ENCODE measurements at places on chromosomes 12 and 14.
A peak's percentile ranks its signal among the peaks of the same experiment; 100 is the strongest.

DNA sequence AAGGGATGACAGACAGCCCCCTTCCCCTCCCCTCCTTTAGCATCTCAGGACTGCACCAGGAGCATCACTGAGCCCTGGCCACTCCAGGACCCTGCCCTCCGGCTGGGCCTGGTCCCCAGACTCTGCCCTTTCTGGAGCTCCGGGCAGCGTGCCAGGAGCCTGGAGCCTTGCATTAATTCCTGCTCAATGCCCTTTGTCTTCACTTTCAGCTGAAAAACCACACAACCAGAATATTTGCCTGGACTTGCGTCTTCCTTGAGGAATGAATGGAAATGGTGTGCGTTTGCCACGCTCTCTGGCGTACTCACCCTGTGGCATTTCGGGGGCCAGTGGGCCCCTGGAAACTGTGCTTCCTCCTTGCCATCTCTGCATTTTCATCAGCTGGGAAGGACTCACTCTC is 8.5 kb upstream of the RFLNA start:
- peak; percentile 61 for DNase-seq

GRCh38 chr12:7130701-7131501 is 730 bp downstream of the CLSTN3 start:
- DNase-seq: peak; percentile 79

DNA sequence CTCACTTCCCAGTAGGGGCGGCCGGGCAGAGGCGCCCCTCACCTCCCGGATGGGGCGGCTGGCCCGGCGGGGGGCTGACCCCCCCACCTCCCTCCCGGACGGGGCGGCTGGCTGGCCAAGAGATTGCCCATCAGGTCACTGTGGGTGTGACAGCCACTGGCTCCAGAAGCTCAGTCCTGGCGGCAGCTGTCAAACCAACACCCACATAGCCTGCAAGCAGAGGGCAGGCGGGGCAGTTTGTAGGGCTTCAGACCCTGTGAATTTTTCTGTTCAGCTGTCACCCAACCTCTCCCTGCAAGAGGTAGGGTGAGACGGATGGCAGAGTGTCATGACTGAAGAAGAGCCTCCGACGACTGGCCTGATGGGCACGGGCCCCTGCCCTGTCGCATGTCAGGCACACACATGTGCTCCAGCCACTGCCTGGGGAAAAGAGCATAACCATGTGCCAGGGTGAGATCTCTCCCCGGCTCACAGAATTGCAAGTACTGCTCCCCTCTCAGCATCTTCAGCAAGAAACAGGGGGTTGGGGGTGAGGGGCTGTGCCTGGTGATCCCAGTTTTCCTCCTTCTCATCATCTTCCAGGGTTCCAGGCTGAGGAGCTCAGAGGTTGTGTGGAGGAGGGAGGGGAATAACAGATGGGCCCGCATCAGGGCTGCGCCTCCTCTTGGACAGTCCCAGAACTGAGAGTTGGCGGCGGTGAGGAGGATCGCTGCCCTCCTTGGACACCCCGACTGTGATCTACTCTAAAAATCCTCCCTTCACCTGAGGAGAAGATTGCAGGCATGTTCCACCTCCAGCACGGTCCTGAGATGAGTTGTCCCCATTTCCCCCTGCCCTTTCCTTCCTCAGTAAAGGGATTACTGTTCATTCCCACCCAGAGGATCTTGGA is 11.2 kb upstream of the PRPH start:
- no peak for DNase-seq

DNA sequence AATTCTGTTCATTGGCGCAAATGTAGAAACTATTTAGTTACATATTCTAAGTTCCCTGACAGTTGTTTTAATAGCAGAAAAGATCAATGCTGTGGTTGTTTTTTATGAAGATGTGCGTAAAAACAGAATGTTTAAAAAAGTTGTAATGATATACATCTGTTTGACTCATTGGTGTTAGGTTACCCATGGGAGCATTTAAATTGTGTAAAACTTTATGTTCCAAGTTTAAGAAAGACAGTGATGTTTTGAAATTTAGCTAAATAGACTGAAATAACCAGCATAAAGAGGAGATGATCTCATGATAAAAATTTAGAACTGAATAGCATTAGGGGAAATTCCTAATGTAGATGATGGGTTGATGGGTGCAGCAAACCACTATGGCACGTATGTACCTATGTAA is 3.6 kb downstream of the PELI2 start:
- no peak for DNase-seq

GRCh38 chr12:28844718-28845117 is 304.4 kb upstream of the FAR2 start:
- no peak for DNase-seq

GRCh38 chr12:6383572-6384498 is at the start of gene LTBR:
LTBR (plus strand) TSS chr12:6384162; CDS start chr12:6384359, 197 bp downstream.
- DNase-seq: peak; percentile 82

DNA sequence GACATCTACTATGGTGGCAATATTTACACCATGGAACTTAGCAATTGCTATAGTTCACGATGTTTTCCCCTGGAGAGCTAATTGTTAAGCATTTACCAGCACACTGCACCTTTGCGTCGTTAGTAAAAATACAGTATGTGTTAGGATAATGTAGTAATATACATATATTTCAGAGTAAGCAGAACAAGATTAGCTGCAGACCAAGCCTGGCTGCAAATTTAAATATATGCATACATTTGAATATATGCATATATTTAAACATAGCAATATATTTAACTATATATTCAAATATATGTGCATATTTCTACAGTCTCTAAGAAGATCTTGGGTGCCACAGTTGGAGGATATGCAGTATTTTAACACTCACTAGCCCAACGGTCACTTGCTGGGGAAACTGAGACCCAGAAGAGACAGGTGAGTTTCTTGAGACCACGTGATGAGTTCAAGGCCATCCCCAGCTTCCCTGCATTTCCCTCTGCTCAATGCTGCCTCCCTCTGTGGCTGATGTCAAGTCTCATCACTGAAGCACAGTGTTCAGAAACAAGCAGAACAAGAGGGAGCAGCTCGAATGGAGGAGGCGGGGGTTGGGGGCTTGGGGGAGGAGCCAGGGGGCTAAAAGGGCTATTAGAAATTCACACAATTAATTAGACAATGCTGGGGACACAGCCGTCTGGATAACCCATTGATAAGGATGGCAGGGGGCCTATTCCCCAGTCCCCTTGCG is 708.0 kb downstream of the MED13L start:
- peak; percentile 88 for DNase-seq

DNA sequence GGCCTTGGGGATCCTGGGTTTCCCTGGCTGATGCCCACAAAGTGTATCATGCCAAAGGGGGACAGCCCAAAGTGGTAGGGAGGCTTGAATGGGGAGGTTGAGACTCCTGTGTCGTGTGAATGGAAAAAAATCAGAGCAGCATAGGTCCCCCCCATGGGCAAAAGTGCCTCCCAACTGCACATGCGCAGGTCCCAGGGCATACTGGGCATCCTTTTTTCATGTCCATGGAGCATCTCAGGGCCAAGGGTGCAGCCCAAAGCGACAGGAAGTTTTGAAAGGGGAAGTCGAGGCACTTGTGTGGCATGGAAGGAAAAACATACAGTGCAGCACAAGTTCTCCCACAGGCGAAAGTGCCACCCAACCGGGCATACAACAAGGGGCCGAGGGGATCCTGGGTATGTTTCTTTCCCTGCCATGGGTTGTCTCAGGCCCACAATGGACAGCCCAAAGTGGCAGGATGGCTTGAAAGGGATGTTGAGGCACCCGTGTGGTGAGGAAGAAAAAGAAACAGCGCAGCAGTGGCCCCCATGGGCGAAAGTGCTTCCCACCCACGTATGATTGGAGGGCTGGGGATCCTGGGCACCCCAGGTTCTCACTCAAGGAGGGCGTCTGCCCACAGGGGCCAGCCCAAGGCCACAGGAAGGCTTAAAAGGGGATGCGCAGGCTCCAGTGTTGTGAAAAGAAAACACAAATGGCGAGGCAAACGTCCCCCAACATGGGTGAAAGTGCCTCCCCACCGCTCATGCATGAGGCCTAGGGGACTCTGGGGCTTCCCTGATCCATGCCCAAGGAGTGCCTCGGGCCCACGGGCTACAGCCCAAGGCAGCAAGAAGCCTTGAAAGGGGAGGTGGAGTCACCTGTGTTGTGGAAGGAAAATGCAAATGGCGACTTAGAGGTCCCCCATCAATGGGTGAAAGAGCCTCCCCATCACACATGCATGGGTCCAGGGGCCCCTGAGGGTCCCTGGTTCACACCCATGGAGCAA is 573.7 kb downstream of the ALG10 start:
- no peak for DNase-seq

- DNase-seq: no peak
Measured at GRCh38 chr14:20035938-20036337, at the start of gene OR4K13. OR4K13 (minus strand) TSS chr14:20036038; CDS start chr14:20034758, 1,280 bp downstream.

DNA sequence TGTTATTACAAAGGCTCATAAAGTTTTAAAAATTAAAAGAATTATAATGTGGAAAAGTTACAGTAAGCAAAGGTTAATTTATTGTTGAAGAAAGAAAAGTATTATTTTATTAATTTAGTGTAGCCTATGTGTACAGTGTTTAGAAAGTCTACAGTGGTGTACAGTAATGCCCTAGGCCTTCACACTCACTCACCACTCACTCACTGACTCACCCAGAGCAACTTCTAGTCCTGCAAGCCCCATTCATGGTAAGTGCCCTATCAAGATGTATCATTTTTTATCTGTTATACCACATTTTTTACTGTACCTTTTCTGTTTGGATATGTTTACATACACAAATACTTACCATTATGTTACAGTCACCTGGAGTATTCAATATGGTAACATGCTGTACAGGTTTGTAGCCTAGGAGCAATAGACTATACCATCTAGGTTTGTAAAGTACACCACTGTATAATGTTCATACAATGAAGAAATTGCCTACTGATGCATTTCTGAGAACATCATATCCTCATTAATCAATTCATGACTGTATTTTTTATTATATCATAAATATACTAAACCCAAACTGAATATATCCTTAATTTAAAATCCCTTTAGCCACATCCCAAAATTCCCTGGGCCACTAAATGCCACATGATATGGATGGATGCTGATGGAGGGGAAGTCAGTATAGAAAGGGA is 43.6 kb upstream of the NID2 start:
- DNase-seq: no peak

GRCh38 chr12:79547735-79548609 is 142.8 kb downstream of the PAWR start:
- DNase-seq: peak; percentile 80

- DNase-seq: no peak
Measured at GRCh38 chr14:23017091-23017490, 7.1 kb upstream of the C14orf93 start.

DNA sequence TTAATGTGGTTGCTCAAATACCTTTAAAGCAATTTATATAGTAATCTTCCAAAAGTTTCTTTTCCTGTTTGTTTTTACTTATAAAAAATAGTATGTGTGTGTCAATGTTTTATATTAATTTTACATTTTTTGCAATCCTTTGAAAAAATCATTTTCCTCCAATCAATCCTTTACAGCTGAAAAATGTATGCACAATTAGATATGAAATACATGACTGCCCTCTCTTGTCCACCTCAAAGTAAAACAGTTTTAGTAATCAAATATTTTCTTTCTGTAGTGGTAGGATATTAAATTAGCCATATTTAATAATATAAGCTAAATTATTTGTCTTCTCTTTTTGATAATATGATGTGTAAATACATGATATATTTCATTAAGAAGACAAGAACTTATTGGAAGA is 269.9 kb downstream of the ADAMTS20 start:
- DNase-seq: peak; percentile 63

DNA sequence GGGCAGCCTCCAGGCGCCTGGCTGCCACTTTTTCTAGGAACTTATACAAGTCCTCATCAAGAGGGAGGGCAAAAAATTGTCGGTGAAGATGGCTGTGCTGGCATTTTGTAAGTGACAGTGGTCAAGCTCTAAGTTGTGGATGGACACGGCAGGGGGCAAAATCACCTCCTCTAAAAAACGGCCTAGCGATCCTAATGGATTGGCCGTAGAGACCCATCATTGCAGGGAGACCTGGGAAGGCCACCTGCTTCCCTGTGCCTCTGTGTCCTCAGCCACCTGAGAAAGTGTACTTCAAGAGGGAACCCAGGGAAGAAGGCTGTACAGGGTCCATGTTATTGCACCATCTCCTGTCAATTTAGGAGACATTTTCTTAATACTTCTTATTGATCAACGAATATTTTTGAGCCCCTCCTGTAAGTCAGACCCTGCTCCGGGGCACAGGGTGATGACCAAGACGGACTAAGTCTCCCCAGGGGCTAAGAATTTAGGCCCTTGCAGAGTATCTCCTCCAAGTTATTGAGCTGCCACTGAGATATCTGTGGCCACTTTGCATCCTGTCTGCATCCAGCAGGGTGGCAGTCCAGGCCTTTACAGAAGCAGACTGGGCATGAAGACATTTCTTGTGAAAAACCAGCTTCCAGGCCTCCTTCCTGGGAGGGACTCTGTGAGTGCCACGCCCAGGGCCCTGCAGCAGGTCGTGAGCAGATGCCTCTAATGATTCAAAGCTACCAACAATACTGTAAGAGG is 40.5 kb downstream of the PSMA6 start:
- peak; percentile 17 for DNase-seq

DNA sequence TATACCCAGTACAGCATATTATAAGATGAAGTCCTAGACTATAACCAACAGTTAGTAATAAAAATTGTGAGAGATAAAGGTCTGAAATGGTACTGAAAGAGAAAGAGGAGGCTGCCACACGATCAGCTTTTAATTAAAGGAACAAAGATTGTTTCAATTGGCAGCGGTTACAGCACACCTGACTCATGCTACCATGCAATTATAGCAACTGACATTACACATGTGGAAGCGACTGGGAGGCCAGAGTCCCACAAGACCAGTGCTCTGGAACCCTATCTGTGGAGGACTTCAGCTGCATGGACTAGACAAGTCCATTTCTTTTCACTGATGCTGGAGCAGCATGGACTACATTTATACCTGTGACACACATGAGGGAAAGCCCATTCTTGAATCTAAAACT is 55.2 kb downstream of the SEL1L start:
- no peak for DNase-seq

DNA sequence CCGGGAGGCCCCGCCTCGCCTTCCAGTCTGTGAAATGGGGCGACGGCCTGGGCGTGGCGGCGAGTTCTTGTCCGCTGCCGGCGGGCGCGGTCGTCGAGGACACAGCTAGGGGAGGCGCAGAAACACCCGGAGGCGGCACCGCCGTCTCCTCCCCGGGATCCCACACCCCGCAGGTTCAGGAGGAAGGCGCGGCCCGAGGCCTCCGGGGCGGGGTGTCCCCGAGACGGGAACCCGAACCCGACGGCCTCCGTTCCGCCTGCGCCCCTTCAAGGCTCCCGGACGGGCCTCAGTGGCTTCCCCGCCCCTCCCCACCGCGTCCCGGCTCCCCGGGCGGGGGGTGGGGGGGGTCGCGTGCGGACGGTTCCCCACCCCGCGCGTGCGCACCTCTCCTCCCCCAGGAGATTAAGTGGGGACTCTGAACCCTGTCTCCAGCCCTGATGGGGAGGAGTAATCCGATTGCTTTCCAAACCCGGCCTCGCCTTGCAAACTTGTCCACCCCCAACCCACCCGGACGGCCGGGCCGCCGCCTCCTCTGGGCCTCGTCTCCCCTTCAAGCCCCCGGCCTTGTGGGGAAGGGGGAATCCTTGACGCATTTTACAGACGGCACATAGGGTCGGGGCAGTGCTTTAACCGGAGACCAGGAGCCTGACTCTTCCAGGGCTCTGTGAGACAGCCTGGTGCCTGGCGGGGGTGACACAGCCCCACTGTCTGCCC is 35.3 kb upstream of the ANKRD9 start:
- peak; percentile 58 for DNase-seq

- no peak for DNase-seq
Measured at GRCh38 chr14:71582705-71583104, 349.5 kb upstream of the RGS6 start.

GRCh38 chr12:3641428-3642018 is 111.4 kb downstream of the CRACR2A start:
- no peak for DNase-seq
